ENCODE measurements at places on chromosomes 4 and X. TPM values are rescaled to one million over a fixed set of nuclear protein-coding genes. Genes with fewer than 3 reads are reported as not detected.

GRCh38 chrX:68851082-68851481 lies 22.3 kb downstream of the EFNB1 start:
- no peak for DNase-seq

DNA sequence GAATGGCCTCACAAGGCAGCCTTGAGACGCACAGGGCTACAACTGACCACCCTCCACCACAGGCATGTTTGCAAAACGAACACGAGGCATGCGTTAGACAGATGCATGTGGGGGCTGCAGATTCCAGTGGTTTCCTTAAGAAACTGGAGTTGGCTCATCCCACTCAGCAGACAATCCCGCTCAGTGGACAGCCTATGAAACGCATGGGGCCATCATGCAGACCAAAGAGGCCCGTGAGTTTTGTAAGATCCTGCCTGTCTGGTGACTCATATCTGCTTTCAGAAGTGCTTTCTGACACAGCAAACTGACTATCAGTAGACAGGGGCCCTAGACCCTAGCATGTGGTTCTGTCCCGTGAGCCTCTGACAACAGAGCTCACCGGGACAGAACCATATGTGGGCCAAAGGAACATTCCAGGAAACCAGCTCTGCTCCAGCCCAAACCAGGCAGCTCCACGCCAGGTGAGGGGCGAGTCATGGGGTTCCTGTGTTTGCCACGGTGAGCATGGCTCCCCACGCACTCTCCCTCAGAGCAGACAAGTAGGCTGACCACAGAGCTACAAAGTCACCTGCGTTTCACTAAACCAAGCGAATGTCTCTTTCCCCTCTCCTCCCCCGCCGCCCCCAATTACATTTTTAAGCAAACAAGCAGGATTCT lies 74.4 kb downstream of the MTMR1 start:
- DNase-seq, result peak; percentile 92

DNA sequence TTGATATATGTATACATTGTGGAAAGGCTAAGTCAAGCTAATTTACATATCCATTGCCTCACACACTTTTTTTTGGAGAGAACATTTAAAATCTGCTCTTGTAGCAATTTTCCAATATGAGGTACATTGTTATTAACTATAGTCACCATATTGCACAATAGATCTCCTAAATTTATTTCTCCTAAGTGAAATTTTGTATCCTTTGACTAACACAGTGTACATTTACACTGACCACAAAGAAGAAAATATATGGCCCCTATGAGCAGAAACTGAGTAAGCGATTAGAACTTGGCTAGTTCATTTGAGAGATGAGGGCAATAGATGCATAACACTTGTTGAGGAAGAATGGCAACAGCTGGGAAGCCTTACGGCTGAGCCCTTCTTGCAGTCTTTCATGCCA lies 20.3 kb upstream of the GUCY1B1 start:
- DNase-seq, result no peak

DNA sequence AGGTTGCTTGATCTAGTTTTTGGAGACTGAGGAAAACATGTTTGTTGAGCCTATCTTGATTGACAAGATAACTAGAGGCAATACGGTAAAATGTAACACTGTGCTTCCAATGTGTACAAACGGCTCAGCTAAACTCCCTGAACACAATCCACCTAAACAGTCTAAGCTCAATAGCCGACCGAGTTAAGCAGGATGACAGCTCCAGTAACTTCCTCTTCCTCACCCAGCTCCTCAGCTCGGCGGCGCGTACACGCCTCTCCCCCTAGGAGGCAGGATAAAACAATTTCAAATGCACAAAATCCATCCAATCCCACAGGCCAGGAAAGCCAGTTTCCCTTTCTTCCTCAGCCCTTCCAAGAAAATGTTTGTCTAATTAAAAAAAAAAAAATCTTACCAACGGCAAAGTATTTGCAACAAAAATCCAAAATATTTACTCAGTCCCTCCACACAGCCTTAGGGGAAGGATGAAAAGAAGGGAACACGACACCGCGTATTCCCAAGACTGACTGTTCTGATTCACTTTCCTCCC lies 1.0 kb downstream of the CNOT6L start:
- DNase-seq, result peak; percentile 77

- DNase-seq, result no peak
These were observed 166.7 kb downstream of the FHIP1A start for GRCh38 chr4:151575646-151576045.

Gene GC
- not detected for total RNA-seq

Gene OTC
- total RNA-seq, result not detected

Gene BEX2
- total RNA-seq, result not detected

Gene CCKAR
- not detected for total RNA-seq

Gene TGIF2LX
- total RNA-seq, result not detected
